Activated CD4-positive, alpha-beta T cell treated with anti-CD3 and anti-CD28 coated beads for 48 hours (primary cell): ENCODE measurements at places on chromosomes 13 and 19.

- DNase-seq = no peak
These were observed 9.5 kb upstream of the KLK14 start for GRCh38 chr19:51091895-51092873.

DNA sequence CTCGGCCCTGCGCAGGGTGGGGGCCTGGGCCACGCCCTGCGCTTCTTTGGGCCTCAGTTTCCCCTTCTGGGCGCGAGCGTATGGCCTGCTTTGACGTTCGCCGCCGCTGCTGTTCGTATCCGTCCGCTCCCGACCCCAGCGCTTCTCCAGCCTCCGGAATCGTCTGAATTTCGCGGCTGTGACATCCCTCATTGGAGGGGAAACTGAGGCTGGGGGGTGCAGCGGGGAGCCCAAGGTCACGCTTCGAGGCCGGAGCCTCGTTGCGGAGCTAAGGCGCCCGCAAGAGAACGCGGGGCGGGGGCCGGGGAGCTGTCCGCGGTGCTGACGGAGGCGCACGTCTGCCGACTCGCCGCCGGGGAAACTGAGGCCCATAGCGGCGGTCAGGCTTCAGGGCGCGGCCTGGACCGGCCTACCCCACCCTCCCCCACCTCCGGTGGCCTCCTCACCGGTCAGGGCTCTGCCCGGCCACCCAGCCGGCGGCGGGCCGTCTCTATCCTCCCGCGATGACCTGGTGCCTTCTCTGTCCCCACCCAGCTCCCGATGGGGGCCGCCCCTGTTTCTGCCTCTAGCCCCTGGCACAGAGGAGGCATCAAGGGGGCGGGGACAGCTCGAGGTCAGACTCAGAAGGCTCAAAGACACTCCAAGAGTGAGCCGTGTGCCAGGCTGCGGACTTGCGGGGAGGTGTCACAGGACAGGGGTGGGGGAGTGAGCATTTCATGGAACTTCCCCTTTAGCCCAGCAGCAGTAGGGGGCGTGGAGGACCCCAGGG, 3.0 kb upstream of the APC2 start:
- DNase-seq = no peak

DNA sequence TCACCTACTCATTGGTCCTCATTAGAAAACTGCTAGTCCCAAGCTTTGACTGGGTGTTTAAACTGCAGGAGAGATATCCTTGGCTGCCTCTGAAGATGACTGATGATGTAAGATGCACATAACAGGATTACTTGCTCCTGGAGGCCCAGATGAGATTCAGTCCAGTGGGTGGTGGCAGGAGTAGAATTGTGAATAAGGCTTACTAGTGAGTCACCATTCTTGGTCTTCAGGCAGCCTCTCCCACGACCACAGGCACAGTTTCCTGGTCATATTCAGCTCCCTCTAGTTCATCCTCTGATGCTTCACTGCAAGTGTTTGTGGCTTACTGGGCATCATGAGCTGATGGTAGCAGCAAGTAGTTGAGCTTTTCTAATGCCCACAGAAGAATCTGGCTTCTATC, 12.1 kb downstream of the SERTM1 start:
- peak; percentile 9 for DNase-seq

- DNase-seq = no peak
These were observed 362.2 kb upstream of the PCDH20 start for GRCh38 chr13:61777899-61778298.
